Activated naive CD4-positive, alpha-beta T cell treated with anti-CD3 and anti-CD28 coated beads for 36 hours (primary cell): ENCODE measurements at places on chromosomes 5 and 9. TPM values are rescaled to one million over a fixed set of nuclear protein-coding genes. Genes with fewer than 3 reads are reported as not detected.

CLIC3 gene
- total RNA-seq, result not detected

GRCh38 chr5:107468276-107468675 is 202.5 kb downstream of the EFNA5 start:
- no peak overlapping the region for H3K4me3 ChIP-seq
- no peak overlapping the region for H3K27ac ChIP-seq
- no peaks in the 10 kb centered on the region for H3K4me1 ChIP-seq
- DNase-seq, result no peak
- H3K27me3 ChIP-seq, result peaks cover 4% of the 10 kb centered on the region

BRINP1 gene
- not detected for total RNA-seq

GRCh38 chr9:70362952-70363351 is 51.5 kb downstream of the KLF9 start:
- peaks cover 2% of the 10 kb centered on the region for H3K36me3 ChIP-seq
- H3K27ac ChIP-seq, result no peak overlapping the region

- H3K36me3 ChIP-seq, result no peaks in the 10 kb centered on the region
- H3K4me3 ChIP-seq, result no peak overlapping the region
- H3K27me3 ChIP-seq, result no peaks in the 10 kb centered on the region
- peak; percentile 29 for DNase-seq
- no peak overlapping the region for H3K27ac ChIP-seq
- H3K4me1 ChIP-seq, result peaks cover 42% of the 10 kb centered on the region
Observed at GRCh38 chr9:133125941-133126696, 5.1 kb upstream of the RALGDS start.

DNA sequence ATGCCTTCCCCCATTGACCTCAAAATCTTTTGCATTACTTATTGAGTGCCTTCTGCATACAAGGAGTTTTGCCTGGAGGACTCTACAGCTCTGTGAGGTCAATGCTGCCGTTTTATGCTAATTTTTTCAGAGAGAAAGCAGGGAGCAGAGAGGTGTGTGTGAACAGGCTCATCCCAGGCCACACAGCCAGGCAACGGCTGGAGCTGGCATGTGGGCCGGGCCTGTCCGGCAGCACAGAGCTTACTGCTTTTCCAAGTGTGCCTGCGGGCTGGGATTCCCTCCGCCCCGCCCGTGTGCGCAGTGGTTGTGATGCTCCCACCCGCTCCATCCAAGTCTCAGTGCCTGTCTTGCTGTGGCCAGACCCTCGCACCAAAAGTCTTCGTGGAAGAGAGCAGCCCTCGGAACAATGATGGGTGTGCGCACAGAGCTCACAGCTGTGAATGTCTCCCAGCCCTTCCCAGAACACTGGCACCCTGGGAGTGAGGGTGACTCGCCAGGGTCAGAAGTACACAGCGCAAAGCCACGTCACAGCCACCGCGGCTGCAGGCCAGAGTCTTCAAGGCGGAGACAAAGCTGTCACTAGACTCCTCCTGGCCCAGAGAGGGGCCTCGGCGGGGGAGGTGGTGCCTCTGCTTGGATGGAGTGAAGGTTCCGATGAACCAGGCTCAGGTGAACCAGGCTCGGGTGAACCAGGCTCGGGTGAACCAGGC is 82.8 kb downstream of the COL5A1 start:
- no peaks in the 10 kb centered on the region for H3K36me3 ChIP-seq
- peaks cover 14% of the 10 kb centered on the region for H3K27me3 ChIP-seq
- no peak for DNase-seq
- H3K27ac ChIP-seq, result no peak overlapping the region
- H3K4me3 ChIP-seq, result no peak overlapping the region

THG1L gene
- total RNA-seq, result 28.1 TPM

- H3K36me3 ChIP-seq, result no peaks in the 10 kb centered on the region
- peaks cover 5% of the 10 kb centered on the region for H3K27me3 ChIP-seq
- no peak for DNase-seq
- H3K4me3 ChIP-seq, result no peak overlapping the region
- H3K27ac ChIP-seq, result no peak overlapping the region
Observed at GRCh38 chr9:85322592-85322991, 419.2 kb downstream of the AGTPBP1 start.

GRCh38 chr5:144800169-144800568 is 629.5 kb downstream of the KCTD16 start:
- H3K27me3 ChIP-seq, result no peaks in the 10 kb centered on the region
- H3K4me1 ChIP-seq, result no peaks in the 10 kb centered on the region
- no peaks in the 10 kb centered on the region for H3K36me3 ChIP-seq
- no peak overlapping the region for H3K4me3 ChIP-seq
